ENCODE measurements at places on chromosomes 1 and 21.

GRCh38 chr1:183694066-183694465, 41.0 kb upstream of the APOBEC4 start:
- DNase-seq, result no peak

DNA sequence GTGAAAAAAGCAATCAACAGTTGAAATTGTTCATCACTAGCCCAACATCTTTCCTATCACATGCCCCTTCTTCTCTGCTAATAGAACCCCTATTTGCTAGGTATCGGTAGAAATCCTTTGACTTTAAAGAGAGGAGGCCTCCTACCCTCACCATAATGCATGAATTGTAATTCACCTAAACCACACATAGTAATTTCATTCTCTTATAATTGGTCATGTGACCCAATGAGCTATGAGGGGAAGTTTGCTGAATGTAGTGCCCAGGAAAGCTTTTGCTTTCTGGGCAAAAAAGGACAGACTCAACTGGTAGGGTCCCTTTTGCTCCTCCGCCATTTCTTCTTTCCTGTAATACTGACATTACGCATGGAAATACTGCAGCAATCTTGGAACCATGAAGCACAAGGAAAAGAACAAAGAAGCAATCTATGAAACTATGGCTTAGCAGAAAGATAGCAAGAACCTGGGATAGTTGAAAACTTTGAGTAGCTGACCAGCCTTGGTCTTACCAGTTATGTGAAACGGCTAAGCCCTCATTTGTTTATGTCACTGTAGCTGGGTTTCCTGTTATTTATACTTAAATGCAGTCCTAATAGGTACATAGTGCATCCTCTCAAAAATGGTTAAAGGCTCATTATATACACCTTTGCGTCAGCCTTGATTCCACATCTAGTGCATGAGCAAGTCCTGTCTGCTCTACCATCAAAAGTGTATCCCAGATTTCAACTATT, 10.2 kb upstream of the CHI3L2 start:
- no peak for DNase-seq

GRCh38 chr1:158098256-158098655, 82.4 kb upstream of the CD1D start:
- no peak for DNase-seq

- no peak for DNase-seq
Observed at GRCh38 chr1:54453509-54453908, 47.3 kb upstream of the SSBP3 start.

GRCh38 chr21:32356874-32357395, 35.9 kb downstream of the URB1 start:
- no peak for DNase-seq

- no peak for DNase-seq
Observed at GRCh38 chr1:63955370-63956145, 181.7 kb downstream of the ROR1 start.

DNA sequence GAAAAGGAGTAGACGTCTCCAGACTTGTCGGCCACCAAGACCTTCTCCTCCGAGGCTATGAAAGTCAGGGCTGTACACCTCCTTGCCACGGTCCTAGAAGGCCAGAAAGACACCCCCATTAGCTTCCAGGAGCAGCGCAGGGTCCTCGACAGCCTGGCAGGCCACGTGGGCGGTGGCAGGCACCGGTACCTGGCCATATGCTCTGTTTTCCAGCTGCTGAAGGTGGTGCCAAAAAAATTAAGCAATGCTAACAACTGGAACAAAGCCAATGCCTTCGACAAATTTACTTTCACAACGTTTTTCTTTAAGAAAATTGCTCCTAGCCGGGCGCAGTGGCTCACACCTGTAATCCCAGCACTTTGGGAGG, 15.9 kb downstream of the WDR4 start:
- DNase-seq, result no peak

DNA sequence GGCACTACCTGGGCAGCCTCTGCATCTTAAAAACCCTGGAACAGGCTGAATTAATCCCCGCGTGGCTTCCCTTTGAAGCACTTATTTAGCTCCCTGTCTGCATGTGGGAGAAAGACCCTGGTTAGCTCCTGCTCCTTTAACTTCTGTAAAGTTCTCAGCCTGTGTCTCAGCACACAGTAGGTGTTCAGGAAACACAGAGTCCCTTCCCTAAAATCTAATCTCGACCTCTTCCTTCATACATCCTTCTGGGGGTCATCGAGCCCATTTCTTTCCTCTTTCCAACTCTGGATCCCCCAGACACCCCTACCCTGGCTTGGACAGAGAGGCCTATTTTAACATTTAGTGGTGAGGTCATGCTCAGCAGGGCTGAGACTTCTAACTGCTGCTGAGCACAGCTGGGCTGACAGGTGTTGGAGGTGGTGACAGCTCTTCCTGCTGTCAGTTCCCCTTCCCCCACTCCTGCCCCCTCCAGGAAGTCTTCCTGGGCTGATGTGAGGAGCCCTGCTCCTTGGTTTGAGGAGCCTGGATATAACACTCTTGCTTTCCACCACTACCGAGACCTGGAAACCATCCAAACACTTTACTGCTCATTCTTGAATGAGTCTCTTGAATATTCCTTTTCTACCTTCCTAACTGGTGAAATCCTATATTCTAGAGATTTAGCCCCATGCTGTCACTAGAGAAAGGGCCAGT, 5.3 kb downstream of the E2F2 start:
- no peak for DNase-seq

GRCh38 chr1:112638110-112638428, 18.4 kb downstream of the CAPZA1 start:
- no peak for DNase-seq

DNA sequence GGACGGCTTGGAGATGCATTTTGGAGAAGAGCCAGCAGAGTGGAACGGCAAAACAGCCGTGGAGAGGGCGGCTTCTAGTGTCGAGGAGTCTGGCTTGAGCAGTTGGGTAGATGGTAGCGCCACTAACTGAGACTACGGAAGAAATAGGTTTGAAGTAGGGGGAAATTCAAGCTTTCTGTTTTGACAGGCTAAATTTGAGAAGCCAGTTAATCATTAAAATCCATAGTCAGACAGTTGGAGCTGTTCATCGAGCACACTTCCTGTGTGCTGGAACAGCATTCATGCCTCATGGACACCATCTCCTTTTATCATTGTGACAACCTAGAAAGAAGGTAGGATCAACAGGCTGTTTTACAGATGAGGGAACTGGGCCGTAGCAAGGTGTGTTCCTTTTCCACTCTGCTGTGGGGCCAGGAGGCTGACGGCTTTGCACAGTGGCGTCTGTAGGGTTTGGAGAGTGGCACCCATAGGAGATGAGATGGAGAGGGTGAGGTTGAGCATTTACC, 3.4 kb upstream of the PKLR start:
- DNase-seq, result no peak

DNA sequence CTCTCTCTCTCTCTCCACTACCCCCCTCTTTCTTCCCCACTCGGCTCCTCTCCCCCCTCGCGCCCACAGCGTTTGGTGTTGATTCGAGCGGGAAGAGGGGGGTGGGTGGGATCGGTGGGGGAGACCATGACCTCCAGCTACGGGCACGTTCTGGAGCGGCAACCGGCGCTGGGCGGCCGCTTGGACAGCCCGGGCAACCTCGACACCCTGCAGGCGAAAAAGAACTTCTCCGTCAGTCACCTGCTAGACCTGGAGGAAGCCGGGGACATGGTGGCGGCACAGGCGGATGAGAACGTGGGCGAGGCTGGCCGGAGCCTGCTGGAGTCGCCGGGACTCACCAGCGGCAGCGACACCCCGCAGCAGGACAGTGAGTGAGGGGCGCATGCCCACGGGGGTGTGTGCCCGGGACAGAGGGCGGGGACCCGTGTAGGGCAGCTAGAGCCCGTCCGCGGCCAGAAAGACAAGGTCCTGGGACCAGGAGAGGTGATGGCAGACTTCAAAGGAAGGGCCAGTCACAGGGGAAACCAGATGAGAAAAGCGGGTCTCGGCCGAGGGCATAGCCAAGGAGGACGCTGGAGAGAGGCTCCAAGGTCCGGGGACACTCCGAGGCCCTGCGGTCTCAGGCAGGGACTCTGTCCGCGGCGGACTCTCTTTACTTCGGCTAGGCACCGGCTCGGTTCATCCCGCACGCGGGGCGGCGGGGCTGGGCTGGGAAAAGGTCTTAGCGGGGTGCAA, at the start of gene PRRX1:
TSS of gene PRRX1 (plus strand) at position 39 of the 735 bp plus-strand sequence. CDS start at position 127, 88 bp downstream.
- no peak for DNase-seq

- DNase-seq, result peak; percentile 56
Observed at GRCh38 chr1:38046333-38046883, at the start of gene POU3F1. POU3F1 (minus strand) TSS chr1:38046793; CDS start chr1:38046743, 50 bp downstream.

GRCh38 chr1:214396330-214396729, 115.4 kb downstream of the SMYD2 start:
- DNase-seq, result no peak

- no peak for DNase-seq
Observed at GRCh38 chr21:31395791-31396190, 51.7 kb upstream of the TIAM1 start.

DNA sequence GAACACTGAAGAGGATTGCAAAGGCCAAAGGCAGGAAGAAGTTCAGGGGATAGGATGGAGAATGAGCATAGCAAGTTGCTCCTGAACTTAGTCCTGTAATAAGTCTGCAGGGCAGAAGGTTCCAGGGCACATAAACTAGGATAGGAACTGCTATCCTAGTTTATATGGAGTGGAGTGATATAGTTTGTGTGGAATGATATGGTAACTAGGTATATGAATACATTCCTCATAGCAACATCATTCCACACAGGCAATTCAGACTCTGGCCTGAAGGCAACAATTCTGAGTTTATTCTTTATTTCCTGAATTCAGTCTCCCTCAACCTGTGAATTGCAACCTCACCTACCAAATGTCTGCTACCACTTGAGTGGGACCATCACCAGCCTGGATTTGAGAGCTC, 154.9 kb upstream of the GREM2 start:
- DNase-seq, result no peak

DNA sequence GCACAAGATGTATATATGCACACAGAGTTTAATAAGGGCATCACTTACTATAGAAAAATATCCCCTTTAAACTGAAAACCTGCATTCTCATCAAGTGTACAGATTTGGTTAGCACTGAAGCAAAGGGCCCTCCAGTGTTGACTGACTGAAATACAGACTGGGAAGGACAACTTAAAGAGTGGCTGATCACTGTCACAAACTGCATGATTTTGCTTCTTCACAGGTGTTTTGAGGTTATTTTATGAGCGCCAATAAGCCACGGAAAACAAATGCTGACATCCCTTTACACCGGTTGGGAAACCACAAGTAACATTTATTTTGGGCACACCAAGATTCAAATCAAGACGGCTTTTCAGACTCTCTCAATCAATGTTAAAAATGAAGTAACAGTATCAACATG, 30.9 kb upstream of the RAP1GAP start:
- DNase-seq, result no peak

- DNase-seq, result no peak
Observed at GRCh38 chr1:234486858-234487840, 8.2 kb upstream of the TARBP1 start.

DNA sequence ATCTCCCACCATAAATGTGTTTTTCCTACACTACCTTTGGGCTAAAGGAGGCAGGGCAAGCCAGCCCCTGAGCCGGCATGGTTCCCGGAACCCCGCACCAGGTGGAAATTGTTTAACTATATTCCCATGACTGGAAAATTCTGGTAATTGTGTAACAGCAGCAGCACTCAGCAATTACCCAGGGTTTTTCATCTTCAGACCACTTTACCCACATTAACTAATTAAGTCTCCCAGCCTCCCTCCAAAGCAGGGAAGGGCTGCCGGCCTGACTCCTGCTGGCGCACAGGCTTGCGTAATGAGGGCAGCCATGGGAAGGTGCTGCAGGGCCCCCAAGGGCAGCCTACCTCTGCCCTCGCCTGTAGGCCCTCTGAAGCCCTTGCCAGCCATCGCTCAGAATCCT, 140.7 kb upstream of the VAMP3 start:
- DNase-seq, result no peak

- DNase-seq, result no peak
Observed at GRCh38 chr21:37435711-37436110, 69.1 kb downstream of the DYRK1A start.

DNA sequence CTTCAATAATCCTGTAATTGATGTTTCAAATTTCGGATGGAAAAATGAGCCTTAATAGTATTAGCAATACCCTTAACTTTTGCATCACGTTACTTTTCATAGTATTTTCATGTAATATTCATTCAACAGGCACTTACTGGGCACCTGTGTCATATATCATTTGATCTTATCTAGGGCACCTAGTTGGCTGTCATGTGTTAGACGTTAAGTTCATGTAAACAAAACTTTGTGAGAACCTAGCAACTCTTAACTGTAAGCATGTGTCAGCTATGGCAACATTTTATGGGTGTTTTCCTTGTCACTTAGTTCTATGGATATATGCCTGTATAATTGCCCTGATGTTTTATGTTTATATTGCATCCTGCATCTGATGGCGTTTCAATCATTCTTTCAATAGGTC, 777 bp downstream of the LAMC2 start:
- no peak for DNase-seq

GRCh38 chr1:184002071-184002470, 35.5 kb downstream of the COLGALT2 start:
- no peak for DNase-seq

GRCh38 chr1:203444171-203444576, 31.4 kb upstream of the PRELP start:
- no peak for DNase-seq

GRCh38 chr1:198901266-198901665, 262.4 kb downstream of the PTPRC start:
- no peak for DNase-seq

- no peak for DNase-seq
Observed at GRCh38 chr1:192159781-192160180, 1.5 kb downstream of the RGS18 start.

- DNase-seq, result no peak
Observed at GRCh38 chr1:93888900-93889299, 9.9 kb upstream of the DNTTIP2 start.

DNA sequence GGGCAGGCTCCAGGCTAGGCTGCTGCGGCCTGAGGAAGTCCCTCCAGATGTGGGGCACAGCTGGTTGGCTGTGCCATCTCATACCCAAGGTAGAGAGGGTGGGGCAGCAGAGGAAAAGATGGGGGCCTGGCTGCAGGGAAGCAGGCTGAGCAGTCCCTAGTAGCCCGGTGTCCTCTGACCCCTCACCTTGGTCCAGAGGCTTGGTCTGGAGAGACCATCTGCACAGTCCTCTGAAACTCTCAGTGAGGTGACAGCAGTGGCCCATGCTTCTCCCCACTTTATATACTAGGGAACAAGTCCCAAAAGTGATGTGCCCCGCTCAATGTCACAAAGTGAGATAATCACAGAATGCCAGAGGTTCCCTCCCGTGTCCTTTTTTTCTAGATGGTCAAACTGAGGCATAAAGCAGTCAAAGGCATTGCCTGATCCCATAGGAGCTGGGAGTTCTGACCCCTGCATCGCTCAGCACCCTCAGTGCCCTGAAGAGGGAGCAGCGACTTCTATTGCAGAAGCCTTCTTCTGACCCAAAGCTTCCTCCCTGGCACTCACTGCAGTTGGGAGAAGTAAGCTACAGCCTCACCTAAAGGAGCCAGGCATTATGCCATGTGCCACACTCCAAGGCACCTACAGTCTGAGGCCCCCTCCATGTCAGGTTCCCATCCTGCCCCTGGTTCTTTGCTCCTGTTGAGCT, 45.5 kb downstream of the TRABD2B start:
- no peak for DNase-seq

DNA sequence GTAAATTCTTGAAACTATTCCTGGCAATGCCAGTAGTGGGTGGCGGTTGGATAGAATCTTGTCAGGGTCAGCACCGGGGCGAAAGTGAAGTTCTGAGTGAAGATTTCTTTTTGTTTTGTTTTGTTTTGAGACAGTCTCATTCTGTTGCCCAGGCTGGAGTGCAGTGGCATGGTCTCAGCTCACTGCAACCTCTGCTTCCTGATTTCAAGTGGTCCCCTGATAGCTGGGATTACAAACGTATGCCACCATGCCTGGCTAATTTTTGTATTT, 33.3 kb downstream of the PCNT start:
- no peak for DNase-seq

- peak; percentile 32 for DNase-seq
Observed at GRCh38 chr1:25099343-25099951, 132.9 kb downstream of the SYF2 start.

All from activated T-cell treated with anti-CD3 and anti-CD28 coated beads, Interleukin-2, amount 50 U/mL, for 1 hour (primary cell).